ENCODE measurements at places on chromosomes 4 and X. TPM values are rescaled to one million over a fixed set of nuclear protein-coding genes. Genes with fewer than 3 reads are reported as not detected.

The UGT2B17 gene
- total RNA-seq, result not detected

The KIAA1210 gene
- total RNA-seq, result not detected

The MAPK10 gene
- 0.50 TPM for total RNA-seq

The MAP9 gene
- 5.1 TPM for total RNA-seq

Measured in A549 treated with GW870086 at 1 μM for 4 hours (cell line).